ENCODE measurements at places on chromosomes 12 and 14.

DNA sequence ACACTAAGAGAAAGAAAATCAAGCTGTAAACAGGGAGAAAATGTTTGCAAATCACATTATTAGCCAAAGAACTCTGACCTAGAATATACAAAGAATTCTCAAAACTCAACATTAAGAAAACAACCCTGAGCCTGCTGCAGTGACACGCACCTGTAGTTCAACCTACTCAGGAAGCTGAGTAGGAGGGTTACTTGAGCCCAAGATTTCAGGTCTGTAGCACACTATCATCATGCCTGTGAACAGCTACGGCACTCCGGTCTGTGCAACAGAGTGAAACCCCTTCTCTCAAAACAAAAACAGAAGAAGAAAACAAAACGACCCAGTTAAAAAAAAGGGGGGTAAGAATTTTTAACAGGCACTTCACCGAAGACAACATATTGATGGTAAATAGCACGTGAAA is 20.8 kb downstream of the SAV1 start:
- no peak for DNase-seq

- no peak for DNase-seq
These were observed 847 bp downstream of the MMP14 start for GRCh38 chr14:22837114-22837749.

DNA sequence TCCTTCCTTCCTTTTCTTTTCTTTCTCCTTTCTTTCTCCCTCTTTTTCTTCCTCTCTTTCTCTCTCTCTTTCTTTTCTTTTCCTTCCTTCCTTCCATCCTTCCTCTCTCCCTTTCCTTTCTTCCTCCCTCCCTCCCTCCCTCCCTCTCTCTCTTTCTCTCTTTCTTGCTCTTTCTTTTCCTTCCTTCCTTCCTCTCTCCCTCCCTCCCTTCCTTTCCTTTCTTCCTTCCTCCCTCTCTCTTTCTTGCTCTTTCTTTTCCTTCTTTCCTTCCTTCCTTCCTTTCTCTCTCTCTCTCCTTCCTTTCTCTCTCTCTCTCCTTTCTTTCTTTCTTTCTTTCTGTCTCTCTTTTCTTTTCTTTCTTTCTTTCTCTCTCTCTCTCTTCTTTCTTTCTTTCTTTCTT is 207.6 kb downstream of the ATP23 start:
- no peak for DNase-seq

DNA sequence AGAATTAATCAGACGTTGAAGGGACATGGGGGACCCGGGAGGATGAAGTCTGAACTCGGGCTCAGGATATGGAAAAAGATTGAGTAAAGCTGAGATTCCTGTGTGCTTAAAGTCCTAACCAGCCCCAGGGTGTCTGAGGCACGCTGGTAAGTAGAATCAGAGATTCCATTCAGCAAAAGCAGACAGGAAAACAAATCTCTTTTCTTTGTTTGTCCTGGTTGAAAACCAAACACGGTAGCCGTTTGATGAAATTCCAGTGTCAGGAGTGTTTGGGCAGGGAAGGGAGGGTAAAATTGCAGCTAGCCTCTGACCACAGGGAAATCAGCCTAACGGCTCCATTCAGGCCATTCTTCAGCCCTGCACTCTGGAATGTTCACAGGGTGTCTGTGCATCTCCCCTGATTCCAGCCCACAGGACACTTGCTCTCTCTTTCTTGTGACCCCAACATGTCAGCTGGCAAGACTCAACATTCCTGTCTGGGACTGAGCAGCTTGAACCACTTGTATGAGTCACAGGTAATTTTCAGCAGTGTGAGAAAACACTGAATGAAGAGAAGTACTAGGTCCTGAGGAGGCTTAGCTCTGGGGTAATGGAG is 31.0 kb downstream of the NINJ2 start:
- no peak for DNase-seq

DNA sequence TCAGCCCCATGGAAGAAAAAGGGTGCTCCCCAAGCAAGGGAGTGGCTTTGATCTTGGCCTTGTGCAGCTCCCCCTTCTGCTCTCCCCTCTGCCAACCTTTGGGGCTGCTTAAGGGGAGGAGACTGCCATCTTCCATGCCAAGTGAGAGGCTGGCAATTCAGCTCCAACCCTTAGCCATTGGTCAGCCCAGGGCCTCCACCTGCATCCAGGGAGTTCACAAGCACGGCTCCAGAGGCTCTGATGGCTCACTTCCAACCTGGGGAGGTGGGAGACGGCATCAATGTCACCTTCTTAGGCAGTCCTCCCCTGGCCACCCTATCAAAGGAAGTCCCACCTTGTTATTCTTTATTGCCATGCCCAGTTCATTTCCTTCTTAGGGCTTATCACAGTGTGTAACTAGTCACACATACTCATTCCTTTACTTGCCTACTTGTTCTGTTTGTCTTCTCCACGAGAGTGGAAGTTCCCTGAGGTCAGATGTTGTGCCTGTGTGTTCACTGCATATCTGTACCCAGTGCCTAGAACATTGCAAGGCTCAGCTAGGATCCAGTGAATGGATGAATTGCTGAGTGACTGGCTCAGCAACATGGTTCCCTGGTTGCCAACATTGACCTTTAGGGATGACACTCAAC is 5.0 kb downstream of the HDAC7 start:
- no peak for DNase-seq

DNA sequence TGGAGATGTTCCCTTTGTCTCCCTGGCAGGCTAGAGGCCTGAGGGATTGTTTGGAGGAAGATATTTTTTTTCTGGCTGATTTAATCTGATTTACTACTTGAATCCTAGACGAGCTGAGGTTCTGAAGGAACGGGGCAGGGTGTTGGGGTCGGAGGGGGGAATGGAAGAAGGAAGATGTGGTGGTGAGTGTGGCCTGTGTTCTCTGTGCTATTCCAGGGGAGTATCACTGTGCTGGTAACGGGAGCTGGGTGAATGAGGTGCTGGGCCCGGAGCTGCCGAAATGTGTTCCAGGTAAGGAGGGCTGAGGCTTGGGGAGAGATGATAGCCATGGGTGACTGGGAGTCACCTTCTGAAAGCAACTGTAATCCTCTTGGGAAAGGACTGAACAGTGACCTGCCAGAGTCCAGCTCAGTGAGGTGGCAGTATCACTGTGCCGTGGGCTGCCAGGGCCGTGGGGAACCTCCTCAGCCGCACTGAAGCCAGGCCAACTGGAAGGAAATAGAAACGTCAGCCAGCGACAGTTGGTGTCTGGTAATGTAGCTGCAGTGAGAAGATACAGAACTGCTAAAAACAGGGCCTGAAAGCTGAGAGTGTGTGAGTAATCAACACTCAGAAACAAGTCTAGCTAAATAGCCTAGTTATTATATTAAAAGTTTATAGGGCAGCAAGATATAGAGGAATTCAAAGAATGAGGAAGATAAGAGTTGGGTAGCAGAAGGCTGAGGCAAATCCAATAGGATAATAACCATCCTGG is 7.9 kb downstream of the C1S start:
- DNase-seq, result no peak

DNA sequence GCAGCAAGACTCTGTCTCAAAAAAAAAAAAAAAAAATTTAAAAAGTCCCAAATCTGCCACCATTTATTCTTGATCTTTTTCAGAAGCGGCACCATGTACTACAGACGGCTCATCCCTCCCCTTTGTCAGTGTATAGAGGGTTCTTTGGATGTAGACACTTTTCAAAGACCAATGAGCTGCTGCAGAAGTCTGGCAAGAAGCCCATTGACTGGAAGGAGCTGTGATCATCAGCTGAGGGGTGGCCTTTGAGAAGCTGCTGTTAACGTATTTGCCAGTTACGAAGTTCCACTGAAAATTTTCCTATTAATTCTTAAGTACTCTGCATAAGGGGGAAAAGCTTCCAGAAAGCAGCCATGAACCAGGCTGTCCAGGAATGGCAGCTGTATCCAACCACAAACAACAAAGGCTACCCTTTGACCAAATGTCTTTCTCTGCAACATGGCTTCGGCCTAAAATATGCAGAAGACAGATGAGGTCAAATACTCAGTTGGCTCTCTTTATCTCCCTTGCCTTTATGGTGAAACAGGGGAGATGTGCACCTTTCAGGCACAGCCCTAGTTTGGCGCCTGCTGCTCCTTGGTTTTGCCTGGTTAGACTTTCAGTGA is 6.5 kb upstream of the ACACB start:
- no peak for DNase-seq

GRCh38 chr12:100481021-100481420 is 7.4 kb downstream of the NR1H4 start:
- no peak for DNase-seq

DNA sequence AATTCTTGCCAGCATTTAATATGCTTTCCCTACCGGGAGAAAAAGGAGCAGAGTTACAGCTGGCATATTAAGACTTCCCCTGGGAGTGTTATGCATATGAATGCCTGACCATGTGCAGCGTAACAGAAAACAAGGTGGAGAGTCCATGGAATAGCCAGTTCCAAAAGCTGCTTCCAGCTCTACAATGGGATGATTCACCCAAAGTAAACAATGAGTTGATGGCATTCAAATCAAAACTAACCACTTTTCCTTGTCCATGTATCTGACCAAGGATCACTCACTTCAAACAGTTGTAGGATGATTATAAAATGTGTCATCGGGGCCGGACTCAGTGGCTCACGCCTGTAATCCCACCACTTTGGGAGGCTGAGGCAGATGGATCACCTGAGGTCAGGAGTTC is 48.1 kb upstream of the BICDL1 start:
- no peak for DNase-seq

DNA sequence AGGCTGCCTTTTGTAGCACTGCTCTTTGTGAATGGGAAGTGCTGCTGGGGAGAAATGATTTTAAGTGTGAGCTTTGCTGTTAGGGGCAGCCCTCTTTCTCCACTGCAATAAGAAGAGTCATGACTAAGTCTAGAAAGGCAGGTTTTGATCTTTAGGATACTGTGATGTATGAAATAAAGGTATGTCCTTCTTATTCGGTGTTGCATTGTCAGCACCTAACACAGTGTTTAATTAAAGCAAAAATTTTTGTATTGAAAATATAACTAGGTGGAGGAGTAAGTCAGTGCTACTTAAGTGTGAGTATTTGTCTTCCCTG is 81.5 kb downstream of the ETV6 start:
- no peak for DNase-seq

- no peak for DNase-seq
These were observed 67.8 kb upstream of the CAPRIN2 start for GRCh38 chr12:30822385-30823155.

DNA sequence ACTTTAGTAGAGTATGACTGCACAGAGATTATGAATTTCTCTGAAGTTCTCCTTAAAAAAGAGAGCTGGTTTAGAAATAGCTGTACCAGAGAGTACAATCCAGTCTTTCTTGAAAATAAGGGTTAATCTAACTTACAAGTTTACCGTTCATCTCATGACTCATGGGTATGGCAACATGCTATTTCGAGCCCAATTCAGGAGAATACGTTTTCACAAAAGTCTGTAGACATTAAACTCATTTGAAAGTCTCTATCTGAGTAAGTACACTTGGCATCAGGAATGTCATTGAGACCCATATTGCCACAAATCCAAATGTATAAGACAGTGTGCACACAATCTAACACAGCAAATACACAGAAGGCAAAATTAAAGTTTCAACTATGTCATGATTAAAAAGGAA is 160.5 kb downstream of the PIK3C2G start:
- DNase-seq, result no peak

GRCh38 chr12:115632308-115632707 is 645.2 kb downstream of the MED13L start:
- no peak for DNase-seq

DNA sequence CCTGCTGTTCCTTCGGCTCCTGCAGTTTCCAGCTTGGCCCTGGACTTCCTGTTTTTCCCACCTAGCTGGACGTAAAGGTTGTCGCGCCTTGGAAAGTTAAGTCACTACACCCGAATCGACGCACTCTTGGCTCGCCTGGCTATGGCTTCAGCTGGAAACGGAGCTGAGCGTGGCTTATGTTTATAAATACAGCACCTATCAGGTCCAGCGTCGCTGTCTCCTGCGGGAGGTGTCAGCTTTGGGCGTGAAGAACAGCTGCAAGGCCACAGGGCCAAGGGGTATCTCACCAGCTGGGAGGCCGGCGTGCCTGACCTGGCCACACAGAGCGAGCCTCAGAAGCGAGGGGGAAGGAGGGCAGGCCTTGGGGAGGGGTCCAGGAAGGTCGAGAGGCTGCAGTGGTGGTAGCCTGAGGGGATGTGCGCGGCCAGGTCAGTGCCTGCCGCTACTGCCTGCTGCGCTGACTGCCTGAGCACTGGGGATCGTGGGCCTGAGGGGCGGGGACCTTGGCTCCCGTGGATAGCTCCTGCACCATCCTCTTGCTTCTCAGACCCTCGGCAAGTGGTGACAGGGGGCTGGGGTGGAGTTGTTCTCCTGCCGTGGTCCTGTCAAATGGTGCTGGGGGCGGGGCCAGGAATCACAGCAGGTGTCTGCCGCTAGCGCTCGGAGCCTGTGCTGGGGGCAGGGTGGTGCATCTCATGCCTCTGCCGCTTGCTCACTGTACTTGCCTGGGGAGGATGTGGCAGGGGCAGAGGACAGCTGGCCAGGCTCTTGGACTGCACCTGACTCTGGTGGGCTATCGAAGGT is 12.5 kb downstream of the PACS2 start:
- no peak for DNase-seq

GRCh38 chr12:64392221-64392620 is 1.7 kb upstream of the C12orf56 start:
- DNase-seq, result no peak

DNA sequence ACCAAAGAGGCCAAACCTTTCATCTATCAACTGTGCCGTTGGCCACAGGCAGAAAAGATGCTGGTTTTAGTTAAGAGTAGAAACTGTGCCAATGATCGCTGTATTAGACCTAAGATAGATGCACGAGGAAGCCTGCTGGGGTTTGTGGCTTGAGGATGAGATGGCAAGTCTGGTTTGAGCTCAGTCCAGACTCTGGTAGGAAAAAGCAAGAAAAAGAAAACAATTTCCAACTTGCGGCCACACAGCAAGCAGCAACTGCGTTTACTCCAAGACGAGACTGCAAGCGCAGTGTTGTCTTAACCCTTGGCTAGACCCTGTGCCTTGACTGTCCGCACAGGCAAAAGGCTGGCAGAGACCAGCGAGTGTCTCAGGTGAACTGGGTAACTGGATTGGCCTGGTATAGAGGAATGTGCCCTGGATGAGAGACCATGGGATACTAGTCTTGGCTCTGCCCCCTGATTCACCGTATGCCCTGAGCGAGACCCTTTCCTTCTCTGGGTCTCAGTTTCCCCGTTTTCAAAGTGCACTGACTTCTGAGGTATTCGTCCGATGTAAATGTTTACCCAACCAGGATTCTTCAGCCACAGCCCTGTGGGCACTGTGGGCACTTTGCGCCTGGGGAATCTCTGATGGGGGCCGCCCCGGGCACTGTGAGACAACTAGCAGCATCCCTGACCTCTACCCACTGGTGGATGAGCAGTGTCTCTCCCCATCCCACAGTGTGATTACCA is 113.4 kb downstream of the DICER1 start:
- DNase-seq, result no peak

GRCh38 chr14:44889595-44890471 is 71.9 kb downstream of the KLHL28 start:
- no peak for DNase-seq

GRCh38 chr14:30403791-30404190 is 155.2 kb upstream of the G2E3 start:
- no peak for DNase-seq

DNA sequence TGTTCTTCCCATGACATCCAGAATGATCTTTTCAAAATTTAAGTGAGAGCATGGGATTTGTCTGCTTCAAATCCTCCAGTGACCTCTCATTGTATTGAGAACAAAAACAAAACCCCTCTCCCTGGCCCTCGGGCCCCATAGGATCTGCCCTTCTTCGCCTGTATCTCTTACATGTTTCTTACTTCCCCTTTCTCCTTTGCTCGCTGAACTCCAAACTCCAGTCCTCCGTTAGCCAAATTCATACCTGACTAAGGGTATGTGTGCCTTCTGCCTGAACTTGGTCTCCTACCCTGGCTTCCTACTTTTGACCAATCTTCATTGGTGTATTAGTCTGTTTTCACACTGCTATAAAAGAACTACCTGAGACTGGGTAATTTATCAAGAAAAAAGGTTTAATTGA is 13.2 kb upstream of the TSPAN11 start:
- DNase-seq, result no peak
